ENCODE measurements at places on chromosomes 16 and 17.

DNA sequence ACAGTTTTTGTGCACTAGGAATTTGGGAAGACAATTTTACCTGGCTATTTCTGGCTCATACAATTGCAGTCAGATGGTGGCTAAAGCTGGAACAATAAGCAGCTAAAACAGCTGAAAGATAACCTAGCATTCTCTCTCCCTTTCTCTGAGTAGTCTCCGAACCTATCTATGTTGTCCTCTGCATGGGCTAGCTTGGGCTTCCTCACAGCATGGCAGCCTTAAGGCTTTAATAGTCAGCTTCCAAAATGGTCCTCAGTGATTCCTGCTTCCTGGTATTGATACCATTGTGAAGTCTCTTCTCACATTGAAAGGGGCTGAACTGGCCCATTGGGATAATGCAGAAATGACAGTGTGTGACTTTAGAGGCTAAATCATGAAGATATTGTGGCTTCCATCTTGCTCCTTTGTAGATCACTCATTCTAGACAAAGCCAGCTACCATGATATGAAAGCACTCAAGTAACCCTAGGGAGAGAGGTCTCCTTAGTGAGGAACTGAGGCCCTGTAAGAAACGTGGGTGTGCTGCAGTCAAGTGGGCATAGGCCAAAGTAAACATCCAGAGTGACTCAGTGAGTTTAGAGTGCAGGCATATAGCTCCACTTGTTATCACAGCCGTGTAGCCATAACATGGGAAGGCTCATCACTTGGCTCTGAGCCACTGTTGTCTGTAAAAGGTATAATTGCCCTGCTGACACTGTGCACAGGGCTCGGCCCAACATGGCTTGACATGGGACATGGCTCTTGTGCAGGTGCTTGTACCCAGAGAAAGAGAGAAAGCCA lies 5.5 kb upstream of the VKORC1 start:
- no peak for DNase-seq

DNA sequence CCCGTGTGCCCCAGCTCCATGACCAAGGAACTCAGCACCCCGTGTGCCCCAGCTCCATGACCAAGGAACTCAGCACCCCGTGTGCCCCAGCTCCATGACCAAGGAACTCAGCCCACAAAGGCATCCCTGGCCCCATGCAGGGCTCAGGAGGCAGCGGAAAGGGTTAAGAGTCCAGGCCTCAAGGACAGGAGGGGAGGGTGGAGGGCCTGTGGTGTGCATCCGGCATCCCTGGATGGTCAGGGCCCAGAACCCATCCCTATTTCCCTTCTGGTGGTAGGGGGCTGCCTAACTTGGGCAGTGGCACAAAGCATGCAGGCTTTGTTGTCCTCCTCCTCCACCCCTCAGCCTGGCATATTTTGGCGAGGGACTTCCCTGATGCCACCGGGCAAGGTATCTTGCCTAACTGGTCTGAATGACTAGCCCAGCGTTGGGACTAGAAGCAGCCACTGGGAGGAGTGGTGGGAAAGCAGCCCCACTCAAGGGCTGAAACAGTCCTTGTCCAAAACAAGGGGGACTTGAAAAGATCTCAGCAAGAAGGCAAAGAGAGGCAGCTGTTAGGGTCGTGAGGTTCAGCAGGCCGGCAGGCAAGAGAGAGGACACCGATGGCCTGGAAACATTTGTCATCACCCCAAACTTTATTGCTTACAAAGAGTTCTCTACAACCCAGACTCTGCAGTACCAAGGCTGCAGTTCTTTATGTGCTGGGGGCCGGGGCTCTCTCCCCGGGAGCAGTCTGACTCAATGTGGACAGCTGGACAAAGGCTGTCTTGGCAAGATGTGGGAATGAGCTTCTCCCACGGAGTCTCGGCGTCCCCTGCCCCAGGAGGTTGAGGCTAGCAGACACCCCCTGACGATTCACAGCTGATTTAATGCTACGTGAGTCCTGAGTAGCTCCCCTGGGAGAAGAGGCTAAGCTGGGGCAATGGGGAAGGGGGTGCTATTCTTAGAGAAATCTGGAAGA lies 902 bp upstream of the SPATA32 start:
- no peak for DNase-seq

GRCh38 chr16:50265260-50265659 lies 1.1 kb upstream of the ADCY7 start:
- DNase-seq = no peak

DNA sequence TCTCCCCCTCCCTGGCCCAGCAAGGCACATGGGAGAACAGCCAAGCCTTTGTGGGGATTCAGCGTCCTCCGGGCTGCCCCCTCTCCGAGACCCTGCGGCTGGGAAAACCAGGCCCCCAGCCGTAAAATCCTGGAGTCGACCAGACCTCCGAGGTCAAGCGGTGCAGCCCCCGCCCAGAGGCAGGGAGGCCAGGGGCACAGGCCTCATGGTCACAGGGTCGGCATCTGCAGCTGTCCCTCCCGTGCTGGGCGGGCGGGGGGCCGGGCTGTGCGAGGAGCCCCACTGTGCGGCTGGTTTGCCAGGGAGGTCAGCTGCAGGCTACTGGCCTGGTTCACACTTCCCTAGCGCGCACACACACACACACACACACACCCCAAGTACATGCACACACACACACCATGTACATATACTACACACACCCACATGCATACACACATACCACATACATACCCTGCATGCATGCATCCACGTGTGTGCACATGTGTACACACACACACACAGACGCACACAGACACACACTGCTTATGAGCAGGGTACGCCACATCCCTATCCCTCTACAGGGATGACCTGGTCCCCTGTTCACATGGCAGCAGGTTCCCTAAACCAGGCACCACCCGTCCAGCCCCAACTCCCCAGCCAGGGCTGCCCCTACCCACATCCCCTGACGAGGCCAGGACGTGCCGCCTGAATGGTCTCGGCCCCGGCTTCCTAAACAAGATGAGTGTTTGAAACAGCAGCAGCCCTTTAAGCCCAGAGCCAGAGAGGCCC lies 108.9 kb upstream of the CIBAR2 start:
- DNase-seq = no peak

DNA sequence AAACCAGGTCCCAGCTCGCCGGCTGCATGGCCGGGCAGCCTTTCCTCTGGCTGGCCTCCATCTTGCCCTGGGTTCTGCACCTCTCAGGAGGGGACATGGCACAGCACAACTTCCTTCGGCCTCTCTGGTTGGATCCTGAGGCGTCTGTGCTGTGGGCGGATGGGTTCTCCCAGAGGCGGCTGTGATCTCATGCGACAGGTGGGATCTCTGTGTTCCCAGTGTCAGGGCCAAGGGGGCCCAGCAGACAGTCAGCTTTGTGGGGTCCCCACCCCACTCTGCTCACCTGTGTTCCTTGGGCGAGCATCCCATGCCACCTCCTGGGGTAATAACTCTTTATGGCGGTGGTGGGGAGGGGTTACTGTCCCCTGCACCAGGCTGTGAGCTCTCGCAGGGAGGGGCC lies 35.8 kb downstream of the FA2H start:
- no peak for DNase-seq

GRCh38 chr16:88909431-88910210 lies 43.2 kb upstream of the PABPN1L start:
- DNase-seq = no peak

DNA sequence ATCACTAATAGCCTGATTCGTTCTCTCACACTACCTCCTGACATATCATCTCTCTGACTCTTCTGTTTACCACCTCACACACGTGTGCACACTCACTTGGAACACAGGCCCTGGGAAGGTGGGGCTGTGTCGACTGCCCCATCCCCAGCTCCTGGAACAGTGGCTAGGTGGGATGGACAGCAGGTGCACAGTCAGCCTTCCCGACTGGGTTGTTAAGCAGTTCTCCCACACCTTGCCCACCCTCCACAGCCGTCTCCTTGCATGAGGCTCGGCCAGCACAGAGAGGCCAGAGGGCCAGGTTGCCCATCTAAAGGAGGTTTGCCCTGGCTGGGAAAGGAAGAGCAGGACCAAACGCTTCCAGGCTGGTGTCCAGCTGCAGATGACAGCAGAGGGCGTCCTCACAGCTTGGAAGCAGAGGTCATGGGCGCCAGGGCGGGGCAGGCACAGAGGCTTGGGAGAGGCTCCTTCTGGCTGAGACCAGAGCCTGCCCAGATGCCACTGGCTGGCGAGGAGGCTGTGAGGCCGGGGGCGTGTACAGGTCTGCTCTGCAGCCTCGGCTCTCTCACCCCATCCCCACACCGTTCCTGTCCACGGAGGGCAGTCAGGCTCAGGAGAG lies 92.8 kb downstream of the AMFR start:
- DNase-seq = no peak

DNA sequence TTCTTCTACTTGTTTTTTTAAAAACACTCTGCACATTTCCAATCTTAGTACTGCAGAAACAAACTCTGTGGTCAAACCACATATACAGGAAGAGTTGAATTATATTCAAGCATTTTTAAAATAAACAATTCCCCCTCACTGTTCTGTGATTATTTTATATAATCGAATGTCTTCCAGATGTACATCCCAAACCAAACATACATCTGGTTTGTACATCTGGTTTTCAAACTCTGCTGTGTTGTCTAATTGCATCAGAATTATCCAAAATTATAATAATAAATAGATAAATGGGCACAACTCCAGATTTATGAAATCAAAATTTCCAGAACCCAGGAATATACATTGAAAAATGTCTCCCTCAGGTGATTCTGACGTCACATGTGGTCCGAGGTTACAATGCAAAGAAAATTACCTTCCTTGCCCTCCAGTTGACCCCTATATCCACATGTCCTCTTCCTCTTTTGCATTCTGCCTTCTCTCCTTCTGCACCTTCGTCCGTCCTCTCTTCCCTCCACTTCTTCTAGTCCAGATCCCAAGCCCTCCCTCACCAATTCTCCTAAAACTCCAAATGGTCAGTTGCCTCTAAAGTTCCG lies 13.3 kb upstream of the CCDC144A start:
- DNase-seq = no peak

DNA sequence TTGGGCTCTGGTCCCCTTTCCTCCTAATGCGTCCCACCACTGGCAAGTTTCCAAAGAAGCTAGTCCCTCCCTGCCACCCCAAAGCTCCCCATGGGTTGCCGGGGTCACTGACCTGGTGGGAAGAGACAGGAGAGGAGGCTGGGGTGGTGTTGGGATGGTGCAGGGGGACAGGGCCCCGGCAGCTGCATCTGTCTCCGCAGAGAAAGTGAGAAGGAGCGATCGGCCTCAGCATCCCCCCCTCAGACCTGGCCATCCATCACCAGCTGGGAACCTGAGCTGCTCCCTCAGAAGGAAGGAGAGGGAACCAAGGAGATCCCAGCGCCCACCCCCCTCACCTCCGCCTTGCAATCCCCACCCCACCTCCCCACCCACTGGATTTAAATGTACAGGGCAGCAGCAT lies 3.3 kb downstream of the ETV4 start:
- no peak for DNase-seq

- no peak for DNase-seq
Measured at GRCh38 chr16:12881182-12881581, 20.2 kb upstream of the SHISA9 start.

- DNase-seq = no peak
Measured at GRCh38 chr16:58471209-58471975, 28.6 kb upstream of the NDRG4 start.

GRCh38 chr17:58280480-58281217 lies at the start of gene MPO:
Gene MPO (minus strand): TSS chr17:58280935. CDS start chr17:58280758, 177 bp downstream.
- DNase-seq = no peak

GRCh38 chr16:75996491-75996890 lies 270.2 kb upstream of the CPHXL start:
- no peak for DNase-seq

DNA sequence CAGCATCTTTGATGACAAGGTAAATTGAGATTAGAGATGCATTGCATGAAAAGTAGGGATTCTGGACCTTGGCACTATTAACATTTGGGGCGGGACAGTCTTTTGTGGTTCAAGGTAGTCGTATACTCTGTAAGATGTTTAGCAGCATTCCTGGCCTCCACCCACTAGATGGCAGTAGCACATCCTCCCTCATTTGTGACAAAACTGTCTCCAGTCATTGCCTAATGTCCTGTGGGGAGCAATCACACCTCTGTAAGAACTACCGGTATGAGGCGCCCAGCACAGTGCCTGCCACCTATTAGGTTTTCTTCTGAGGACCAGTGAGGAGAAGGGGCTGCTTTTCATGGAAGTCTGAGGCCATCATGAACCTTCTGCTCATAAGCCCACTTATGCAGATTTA lies 180.8 kb downstream of the RBFOX1 start:
- DNase-seq = no peak

GRCh38 chr16:67552476-67552875 lies 9.8 kb upstream of the CTCF start:
- no peak for DNase-seq

DNA sequence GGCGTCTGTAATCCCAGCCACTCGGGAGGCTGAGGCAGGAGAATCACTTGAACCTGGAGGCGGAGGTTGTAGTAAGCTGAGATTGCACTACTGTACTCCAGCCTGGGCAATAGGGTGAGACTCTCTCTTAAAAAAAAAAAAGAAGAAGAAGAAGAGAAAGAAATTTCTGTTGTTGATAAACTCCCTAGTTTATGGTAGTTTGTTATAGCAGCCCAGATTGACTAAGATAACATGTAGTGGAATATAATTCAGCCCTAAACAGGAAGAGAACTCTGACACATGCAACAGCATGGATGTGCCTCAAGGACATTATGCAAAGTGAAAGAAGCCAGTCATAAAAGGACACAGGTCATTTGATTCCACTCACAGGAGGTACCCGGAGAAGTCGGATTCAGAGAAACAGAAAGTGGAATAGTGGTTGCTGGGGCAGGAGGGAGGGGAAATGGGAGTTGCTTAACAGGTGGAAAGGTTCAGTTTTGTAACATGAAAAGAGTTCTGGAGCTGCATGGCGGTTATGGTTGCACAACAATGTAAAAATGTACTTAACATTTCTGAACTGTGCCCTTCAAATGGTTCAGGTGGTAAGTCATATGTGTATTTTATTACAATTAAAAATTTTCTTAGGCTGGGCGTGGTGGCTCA lies 26.0 kb upstream of the PRM1 start:
- DNase-seq = no peak

GRCh38 chr16:19338335-19338734 lies 52.8 kb downstream of the CLEC19A start:
- DNase-seq = no peak

DNA sequence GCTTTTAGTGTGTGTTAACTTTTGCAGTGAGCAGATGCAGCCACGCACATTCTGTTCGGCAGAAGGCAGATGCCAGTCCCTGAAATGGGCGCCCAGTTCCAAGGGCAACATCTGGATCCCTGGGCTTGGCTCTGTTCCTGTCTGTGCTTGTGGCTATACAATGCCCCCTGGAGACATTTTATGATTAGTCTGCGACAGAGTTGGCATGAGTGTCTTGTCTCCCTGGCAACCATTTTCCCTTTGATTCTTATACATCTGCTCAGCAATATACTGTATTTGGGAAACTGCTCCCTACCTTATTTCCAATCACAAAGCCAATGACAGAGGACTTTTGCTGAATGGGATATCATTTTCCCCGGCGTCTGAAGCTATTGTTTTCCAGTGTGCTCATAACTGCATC lies 1629.5 kb upstream of the GOT2 start:
- no peak for DNase-seq
